ENCODE measurements at places on chromosomes 13 and 19.

DNA sequence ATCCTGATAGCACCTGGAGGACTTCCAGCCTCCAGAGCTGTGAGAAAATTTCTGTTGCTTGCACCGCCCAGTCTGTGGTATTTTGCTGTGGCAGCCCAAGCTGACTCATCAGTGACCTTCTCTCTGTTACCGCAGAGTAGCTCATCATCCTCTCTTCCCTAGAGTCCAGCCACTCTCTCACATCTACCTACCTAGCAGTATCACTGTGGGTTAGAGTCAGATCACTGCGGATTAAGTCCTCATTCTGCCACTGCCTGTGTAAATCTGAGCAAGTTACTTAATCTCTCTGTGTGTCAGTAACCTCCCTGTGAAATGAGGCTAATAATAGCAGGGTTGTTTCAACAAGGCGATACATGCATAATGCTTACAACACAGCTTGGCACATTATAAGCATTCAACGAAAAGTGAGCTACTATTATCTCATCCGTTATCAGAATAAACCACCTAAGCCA, 40.3 kb upstream of the USPL1 start:
- peak; percentile 63 for DNase-seq

GRCh38 chr13:99027661-99028425, 50.0 kb upstream of the DOCK9 start:
- DNase-seq, result no peak

DNA sequence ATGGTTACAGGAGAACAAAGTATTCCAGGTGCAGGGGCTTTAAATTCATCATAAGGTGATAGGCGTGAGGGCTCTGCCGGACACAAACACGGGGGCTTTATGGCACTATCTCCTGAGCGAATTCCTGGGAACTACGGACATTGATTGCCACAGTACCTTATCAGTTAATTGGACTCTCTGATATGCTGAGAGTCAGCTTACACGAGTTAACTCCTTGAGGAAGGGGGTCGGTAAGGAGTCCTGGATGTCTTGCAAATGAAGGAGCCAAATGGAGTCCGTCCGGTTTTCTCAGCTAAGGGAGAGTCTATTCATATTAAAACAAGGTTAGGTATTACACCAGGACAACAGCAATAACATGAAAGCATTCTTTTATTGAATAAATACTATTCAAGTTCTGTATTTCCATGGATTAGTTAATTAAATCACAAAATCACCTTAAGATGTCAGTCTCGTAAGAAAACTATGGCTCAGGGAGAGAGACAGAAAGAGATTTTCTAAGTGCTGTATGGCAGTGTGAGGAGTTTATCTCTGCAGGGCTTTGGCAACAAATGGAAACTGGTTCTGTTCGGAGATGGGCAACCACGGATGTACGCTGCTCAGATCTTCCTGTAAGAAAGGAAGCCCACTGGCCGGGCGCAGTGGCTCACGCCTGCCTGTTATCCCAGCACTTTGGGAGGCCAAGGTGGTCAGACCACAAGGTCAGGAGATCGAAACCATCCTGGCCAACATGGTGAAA, 26.2 kb upstream of the HIF3A start:
- no peak for DNase-seq

DNA sequence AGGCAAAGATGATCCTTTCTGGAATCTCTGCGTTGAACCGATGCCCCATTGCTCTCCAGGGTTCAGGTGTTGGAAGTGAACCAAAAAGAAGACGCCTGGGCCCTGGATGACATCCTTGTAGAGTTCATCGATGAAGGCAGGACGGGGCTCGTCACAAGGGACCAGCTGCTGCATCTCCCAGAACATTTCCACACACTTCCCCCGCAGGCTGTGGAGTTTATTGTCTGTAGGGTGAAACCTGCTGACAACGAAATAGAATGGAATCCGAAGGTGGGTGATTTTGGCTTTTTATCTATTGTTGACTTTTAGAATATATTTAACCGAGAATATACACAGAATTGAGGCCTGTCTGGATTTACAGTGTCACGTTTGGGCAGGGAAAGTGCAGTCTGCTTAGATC, 58.4 kb downstream of the SLC7A9 start:
- no peak for DNase-seq

GRCh38 chr19:7326105-7326877, 22.4 kb upstream of the ARHGEF18 start:
- DNase-seq, result peak; percentile 47

DNA sequence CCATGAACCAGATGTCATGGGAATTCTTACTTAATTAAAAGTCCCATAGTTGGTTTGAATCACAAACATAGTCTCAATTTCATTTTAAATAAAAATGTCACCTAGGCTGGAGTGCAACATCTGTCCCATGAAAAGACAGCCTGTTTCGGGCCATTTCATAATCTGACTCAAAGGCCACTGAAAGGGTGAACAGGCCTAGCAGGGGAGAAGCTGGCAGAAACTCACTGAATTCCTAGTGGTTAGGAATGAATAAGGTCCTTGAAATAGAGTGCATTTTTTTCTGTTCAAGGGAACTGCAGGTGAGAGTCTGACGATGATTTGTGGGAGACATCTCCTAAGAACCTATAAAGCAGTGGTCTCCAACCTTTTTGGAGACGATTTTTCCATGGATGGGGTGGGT, 44.0 kb upstream of the PCCA start:
- DNase-seq, result no peak

DNA sequence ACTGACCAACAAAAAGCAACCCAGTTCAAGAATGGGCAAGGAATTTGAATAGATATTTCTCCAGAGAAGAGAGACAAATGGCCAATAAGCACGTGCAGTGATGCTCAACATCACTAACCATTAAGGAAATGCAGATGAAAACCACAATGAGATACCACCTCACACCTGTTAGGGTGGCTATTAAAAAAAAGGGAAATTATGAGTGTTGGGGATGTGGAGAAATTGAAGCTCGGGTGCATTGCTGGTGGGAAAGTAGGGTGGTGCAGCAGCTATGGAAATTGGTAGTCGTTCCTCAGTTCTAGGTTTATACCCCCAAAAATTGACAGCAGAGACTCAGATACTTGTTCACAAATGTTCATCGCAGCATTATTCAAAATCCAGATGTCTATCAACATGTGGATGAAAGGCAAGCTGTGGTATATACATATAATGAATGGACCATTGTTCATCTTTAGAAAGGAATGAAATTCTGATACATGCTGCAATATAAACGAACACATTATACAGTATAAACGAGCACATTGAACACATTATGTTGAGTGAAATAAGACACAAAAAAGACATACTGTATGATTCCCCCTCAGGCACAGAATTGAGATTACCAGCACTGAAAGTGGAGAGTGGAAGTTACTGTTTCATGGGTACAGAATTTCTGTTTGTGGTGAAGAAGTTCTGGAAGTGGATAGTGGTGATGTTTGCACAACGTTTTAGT, 927 bp downstream of the CHAMP1 start:
- DNase-seq, result no peak

- DNase-seq, result no peak
These were observed 78.9 kb downstream of the ANKRD10 start for GRCh38 chr13:110835721-110836604.

- DNase-seq, result no peak
These were observed 144.1 kb downstream of the DPF1 start for GRCh38 chr19:38079926-38080380.

GRCh38 chr19:16822648-16823047, 6.5 kb upstream of the SIN3B start:
- no peak for DNase-seq

- DNase-seq, result no peak
These were observed 79.4 kb downstream of the MAP4K1 start for GRCh38 chr19:38538386-38538785.

DNA sequence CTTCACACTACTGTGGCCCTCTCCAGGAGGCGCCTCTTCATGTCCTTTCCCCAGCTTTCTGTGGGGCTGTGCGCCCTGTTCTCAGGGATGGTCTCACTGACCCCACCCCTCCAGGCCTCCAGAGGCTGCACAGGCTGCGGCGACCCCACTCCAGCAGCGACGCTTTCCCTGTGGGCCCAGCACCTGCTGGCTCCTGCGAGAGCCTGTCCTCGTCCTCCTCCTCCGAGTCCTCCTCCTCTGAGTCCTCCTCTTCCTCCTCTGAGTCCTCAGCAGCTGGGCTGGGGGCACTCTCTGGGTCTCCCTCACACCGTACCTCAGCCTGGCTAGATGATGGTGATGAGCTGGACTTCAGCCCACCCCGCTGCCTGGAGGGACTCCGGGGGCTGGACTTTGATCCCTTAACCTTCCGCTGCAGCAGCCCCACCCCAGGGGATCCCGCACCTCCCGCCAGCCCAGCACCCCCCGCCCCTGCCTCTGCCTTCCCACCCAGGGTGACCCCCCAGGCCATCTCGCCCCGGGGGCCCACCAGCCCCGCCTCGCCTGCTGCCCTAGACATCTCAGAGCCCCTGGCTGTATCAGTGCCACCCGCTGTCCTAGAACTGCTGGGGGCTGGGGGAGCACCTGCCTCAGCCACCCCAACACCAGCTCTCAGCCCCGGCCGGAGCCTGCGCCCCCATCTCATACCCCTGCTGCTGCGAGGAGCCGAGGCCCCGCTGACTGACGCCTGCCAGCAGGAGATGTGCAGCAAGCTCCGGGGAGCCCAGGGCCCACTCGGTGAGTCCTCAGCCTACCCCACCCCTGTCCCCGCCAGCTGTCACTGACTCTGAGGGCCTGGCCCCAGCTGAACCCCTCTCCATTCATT, 11.2 kb downstream of the ARHGAP33 start:
- no peak for DNase-seq

DNA sequence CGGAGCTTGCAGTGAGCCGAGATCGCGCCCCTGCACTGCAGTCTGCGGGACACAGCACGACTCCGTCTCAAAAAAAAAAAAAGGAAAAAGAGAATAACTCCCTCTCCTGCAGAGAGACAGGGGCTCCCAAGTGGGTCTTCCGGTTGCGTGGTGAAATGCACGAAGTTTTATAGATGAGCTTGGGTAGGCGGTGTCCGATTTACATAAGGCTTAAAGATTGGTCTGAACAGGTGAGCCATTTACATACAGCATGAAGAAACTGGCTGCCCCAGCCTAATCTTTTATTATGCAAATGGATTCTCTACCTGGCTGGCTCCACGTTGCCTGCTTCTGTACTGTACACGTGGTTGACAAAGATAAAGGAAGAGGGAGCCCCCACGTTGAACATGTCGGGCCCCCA, 19.5 kb downstream of the ADGRE2 start:
- no peak for DNase-seq

GRCh38 chr13:90926459-90926858, 421.0 kb upstream of the MIR17HG start:
- no peak for DNase-seq

GRCh38 chr13:111049791-111050538, 65.1 kb upstream of the ARHGEF7 start:
- no peak for DNase-seq

- peak; percentile 34 for DNase-seq
These were observed 64.1 kb downstream of the ZNF429 start for GRCh38 chr19:21569494-21569865.

DNA sequence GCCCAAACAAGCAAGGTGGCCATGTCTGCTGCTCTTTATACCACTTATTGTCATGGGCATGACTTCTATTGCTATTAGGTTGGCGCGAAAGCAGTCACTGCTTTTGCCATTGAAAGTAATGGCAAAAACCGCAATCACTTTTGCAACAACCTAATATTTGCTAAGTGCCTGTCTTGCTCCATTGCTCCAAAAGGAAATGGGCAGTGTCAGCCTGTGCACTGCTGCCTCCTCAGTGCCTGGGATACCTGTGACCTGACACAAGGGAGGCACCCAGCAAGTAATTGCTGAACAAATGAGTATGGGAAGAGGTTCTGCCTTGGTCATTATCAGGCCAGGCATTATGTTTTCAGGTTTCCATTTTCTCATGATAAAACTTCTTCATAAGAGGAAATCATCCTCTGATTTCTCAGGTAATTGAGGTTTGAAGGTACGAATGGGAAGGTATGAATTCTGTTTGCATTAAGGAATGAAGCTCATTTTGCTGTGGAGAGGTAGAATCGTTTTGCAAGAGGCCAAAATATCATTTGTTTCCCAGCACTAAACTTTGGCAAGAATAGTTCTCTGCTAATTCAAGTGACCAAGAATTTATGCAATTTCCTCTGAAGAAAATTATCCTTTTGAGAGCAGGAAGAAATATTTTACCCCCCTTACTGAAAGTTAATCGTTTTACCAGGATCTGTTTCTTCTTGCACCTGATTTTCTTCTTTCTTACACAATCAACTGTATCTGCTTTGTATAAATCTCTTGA, 128.4 kb upstream of the SPRY2 start:
- DNase-seq, result no peak

DNA sequence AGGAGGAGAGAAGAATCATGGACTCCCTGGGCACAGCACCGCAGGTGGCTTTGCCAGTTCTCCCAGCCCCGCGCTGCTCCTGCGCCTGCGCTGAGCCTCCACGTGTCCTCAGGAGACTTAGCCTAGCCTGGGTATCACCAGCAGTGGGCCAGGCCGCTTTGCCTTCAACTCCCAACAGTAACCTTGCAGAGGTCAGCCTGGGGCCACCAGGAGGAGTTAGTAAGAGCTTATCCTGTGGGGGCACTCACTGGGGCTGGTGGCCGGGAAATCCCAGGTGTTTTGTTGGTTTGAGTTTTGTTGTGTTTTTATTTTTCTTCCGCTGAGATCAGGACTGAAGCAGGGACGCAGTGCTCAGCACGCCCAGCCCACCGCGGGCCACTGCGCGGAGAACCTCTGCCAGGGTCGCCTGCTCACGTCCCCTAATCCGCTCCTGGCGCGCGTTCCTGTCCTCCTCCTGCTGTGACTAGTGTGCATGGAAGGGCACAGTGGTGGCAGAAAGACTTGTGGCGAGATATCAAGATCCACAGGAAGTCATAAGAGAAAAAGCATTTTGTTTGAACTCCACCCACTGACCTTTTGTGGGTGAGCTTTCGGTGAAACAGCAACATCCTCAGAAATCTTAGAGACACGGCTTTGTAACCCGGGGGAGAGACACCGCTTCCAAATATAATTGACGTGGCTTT, 207.4 kb upstream of the RFC3 start:
- peak; percentile 35 for DNase-seq

DNA sequence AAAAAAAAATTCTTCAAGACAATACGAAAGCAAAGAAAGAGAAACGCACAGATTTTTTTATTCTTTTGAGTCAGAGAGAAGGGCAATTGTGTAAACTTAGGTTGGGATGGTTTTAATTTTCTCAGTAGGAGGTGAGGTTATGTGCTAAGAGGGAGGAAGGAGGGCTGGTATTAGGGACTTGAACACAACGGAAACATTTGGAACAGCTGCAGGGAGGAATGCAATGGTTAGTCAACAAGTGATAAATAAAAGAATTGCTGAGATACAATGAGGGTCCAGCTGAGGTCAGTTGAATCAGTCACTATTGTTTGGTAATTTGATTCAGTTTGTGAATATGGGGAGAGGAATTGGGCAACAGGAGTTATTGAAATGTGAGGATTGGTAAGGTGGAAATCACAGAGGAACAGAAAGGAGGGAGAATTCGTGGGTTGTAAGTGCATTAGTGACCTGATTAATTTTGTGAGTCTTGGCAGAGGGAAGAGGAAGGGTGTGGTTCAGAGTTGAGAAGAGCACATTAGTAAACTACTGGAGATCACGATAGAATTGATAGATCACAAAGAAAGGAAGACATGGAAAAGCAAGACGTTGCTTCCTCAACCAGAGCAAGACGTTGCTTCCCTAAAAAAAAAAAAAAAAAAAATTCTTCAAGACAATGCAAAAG, 499.5 kb upstream of the SPRY2 start:
- DNase-seq, result no peak
